ENCODE measurements at places on chromosomes 11 and 22. TPM values are rescaled to one million over a fixed set of nuclear protein-coding genes. Genes with fewer than 3 reads are reported as not detected.

The STK33 gene
- 17.3 TPM for total RNA-seq

The APOA4 gene
- not detected for total RNA-seq

The SLN gene
- not detected for total RNA-seq

DNA sequence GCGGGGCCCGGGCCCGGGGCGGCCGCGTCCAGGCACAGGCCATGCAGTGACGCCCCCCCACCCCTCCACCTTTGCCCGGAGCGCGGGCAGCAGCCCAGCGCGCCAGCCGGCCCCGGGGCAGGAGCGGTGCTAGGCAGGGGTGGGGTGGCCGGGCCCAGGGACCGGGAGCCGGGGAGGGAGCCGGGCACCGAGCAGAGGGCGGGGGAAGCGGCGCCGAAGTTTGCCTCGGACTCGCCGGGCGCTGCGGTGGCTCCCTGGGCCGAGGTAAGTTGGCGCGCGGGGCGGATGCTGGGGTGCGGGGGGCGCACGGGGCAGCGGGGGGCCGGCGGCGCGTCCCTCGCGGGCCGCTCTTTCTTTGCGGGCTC lies 332 bp downstream of the TEAD1 start:
- no peaks in the 10 kb centered on the region for H3K27me3 ChIP-seq
- H3K36me3 ChIP-seq = no peaks in the 10 kb centered on the region
- H3K4me1 ChIP-seq = peaks cover 45% of the 10 kb centered on the region
- no peak overlapping the region for H3K4me3 ChIP-seq

DNA sequence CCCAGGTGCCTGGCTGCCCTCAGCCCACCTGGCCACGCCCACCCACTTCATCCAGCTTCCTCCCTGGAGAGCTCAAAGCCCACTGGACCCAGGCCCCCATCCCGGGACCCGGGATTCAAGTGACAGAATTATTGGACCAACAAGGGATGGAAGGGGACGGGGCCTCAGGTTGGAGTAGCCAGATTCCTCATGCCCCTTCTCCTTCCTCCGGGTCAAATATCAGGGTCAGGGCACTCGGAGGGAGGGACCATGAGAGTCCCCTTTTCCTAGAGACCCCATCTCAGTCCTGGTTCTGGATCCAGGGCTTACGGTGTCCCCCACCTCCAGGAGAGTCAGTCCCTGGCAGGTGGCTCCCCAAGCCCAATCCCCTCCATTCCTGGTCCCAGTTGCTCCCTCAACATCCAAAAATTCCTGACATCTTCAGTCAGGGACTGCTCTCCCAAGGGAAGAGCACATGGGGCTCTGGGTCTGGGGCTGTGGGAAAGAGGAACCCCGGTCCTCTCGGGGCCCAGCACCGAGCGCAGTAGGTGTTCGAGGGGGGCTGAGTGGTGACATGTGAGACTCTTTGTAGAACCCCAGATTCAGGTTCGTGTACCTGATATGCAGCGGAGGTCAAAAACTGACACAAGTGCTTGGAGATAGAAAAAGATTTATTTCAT lies 37.7 kb downstream of the IGLL5 start:
- no peaks in the 10 kb centered on the region for H3K4me1 ChIP-seq
- no peaks in the 10 kb centered on the region for H3K36me3 ChIP-seq
- peaks cover 23% of the 10 kb centered on the region for H3K27me3 ChIP-seq
- H3K27ac ChIP-seq = no peak overlapping the region
- DNase-seq = no peak
- no peak overlapping the region for H3K4me3 ChIP-seq

DNA sequence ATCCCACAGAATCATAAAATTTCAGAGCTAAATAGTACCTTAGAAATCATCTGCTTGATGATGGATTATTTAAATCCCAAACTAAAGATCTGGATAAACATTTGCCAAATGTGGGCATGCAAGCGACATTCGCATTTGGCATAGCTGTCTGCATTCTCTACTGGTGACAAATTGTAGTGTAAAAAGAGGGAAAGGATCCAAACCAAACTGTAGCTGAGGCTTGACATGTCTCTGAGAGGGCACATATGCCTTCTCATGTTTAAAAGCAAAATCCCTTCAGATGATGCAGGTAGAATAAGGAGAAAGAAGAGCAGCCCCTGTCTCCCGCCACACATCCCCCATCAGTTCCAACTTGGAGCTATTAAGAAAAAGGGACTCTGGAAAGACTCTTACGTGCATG lies 257.5 kb upstream of the MTNR1B start:
- no peak overlapping the region for H3K27ac ChIP-seq
- H3K4me3 ChIP-seq = no peak overlapping the region
- H3K36me3 ChIP-seq = no peaks in the 10 kb centered on the region
- H3K4me1 ChIP-seq = peaks cover 23% of the 10 kb centered on the region
- DNase-seq = no peak

DNA sequence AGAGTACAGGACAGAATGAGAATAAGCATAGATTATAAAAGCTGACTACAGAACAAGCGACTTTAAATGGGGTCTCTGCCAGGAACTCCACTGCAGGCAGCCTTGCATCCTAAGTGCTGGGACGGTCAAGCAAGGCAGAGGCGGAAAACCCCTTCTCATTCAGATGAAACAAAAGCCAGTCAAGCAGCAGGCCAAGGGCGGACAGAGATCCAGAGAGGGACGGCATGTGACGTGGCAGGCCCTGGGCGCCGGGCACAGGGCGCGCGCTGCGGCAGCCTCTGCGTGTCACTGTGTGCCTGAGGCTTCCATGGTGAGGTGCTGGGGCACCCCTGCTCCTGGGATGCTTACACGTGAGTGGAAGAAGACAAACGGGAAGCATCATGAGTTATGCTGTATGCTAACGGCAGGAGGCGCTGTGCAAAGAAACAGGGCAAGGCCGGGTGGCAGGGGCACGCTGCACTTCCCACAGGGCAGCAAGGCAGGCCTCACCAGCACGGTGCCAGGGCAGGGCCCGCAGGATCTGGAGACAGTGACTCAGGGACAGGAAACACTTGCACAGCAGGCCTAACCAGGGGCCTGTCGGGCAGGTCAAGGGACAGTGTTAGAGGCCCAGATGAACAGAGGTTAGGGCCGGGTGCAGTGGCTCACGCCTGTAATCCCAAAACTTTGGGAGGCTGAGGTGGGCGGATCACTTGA lies 6.2 kb downstream of the TOLLIP start:
- peaks cover 27% of the 10 kb centered on the region for H3K4me1 ChIP-seq
- H3K4me3 ChIP-seq = peak overlapping the region; percentile 4
- no peaks in the 10 kb centered on the region for H3K27me3 ChIP-seq
- peak overlapping the region; percentile 50 for H3K27ac ChIP-seq
- H3K36me3 ChIP-seq = no peaks in the 10 kb centered on the region
- peak; percentile 28 for DNase-seq
